Naive thymus-derived CD4-positive, alpha-beta T cell (primary cell): ENCODE measurements at places on chromosomes 3 and 15.
A peak's percentile ranks its signal among the peaks of the same experiment; 100 is the strongest.

- no peak for DNase-seq
Observed at GRCh38 chr3:50275141-50275995, 3.5 kb upstream of the LSMEM2 start.

GRCh38 chr3:146067048-146067447 lies 93.9 kb downstream of the PLOD2 start:
- DNase-seq, result no peak

- DNase-seq, result peak; percentile 71
Observed at GRCh38 chr3:8501371-8502131, at the start of gene LMCD1. TSS of gene LMCD1 (plus strand) at chr3:8501823. CDS start at chr3:8501939, 116 bp downstream.

GRCh38 chr15:90121086-90121485 lies 18.8 kb upstream of the IDH2 start:
- DNase-seq, result no peak

DNA sequence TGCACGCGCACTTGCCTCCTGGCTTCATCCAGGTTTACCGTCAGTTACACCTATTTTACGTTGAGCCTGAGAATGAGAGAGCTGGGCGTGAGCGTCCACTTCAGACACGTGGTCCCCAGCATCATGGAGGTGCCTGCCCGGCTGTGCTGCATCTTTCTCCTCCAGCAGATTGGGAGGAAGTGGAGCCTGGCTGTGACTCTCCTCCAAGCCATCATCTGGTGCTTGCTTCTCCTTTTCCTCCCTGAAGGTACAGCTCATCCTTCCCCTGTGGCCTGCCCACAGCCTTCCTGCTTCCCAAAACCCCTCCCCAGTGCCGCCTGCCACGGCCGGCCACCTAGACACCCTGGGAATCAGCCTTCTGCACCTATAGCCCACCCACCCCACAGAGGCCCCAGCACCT lies 31.6 kb downstream of the SLC22A14 start:
- no peak for DNase-seq
